ENCODE measurements at places on chromosomes 1 and 21.

DNA sequence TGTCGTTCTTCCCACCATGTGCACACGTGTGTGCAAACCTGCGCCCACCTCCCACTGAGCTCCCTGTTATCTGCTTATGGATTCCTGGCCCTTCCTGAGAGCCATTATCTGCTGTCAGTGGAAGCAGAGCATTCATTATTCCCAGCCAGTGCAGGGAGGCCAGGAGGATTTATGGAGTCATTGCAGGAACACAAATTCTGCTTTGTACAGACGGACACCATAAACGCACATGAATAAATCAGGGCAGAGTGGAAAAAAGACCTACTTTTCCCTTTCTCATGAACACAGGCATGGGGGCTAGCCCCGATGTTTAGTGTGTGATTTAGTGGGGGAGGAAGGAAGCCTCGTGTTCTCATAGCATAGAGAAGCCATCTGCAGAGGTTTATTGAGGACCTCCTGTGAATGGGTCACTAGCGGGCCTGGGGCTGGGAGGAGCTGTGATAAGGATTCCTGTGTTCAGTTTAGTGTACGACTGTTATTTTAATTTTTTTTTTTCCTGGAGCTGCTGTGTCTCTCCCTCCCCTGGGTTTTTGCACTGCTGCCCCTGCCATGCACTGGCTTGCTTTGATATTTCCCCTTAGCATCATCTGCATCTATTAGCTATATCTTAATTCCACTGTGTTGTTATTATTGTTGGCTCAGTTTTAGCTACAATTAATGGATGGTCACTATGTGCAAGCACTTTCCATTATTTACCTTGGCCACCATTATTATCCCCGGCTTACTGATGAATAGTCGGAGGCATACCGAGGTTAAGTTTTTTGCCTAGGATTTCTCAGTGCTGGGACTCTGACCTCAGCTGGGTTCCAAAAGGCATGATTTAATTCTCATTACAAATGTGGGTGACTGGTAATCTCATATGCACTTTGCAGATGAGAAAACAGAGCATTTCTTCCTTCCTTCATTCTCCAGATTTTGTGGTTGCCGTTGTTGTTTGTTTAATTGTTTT, 33.0 kb downstream of the HUNK start:
- DNase-seq: no peak

- DNase-seq: no peak
Observed at GRCh38 chr1:228989992-228990827, 254.9 kb downstream of the RHOU start.

DNA sequence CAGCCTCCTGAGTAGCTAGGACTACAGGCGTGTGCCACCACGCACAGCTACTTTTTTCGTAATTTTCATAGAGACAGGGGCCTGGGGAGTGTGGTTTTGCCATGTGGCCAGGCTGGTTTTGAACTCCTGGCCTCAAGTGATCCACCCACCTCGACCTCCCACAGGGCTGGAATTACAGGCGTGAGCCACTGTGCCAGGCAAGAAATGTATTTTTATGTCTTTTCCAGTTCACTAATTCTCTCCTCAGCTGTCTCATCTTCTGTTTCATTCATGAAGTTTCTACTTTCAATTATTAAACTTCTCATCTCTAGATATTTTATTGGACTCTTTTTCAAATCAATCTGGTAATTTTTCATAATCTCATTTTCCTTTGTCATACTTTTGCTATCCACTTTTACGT, 72.1 kb upstream of the DISP3 start:
- DNase-seq: no peak

DNA sequence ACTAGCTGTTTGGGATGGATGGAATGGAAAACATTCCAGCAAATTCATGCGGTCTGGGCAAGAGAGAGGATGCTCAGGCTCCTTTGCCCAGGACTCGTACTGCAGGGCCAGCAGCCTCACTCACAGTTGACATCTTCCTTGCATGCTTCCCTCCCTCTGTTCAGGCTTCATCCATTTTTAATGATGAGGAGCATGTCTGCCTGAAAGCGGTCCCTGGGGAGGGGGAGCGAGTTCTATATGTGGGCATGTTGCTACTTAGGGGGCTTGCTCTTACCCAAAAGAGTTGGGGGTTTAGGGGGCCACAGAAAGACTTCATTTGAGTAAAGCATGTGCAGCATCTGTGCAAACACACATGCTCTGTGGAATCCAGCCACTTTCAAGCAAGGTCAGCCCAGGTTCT, 98.2 kb downstream of the HMGB4 start:
- DNase-seq: no peak

- DNase-seq: no peak
Observed at GRCh38 chr21:15526798-15527197, 203.0 kb upstream of the USP25 start.

GRCh38 chr1:151325646-151326429, 1.4 kb downstream of the PI4KB start:
- DNase-seq: no peak

DNA sequence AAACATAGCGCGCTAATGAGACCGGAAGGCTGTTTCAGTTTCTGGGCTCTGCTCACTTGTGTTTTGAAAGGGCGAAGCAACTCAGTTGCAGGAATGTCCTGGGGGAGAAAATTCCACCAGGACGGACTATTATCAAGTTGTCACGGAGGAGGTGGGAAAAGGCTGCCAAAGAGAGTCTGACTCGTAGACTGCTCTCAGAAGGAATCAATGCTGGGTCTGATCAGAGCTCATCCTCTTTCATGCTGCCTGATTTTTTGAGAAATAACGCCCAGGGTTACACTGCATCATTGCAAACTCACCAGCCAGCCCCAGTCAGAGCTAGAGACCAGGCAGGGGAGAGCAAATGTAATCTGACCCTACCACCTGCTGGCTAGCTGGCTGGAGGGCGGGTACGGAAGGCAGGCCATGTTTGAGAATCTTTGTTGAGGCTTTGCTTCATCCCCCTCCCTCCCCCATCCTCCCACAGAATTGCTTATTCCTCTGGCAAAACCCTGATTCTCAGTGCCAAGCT, 36.4 kb upstream of the BCL9 start:
- no peak for DNase-seq
